Amniotic stem cell (primary cell): ENCODE measurements at places on chromosomes 16 and 17.

GRCh38 chr17:81470944-81471817 lies 41.4 kb downstream of the ACTG1 start:
- no peak for DNase-seq

GRCh38 chr17:39617446-39618245 lies 9.1 kb upstream of the PPP1R1B start:
- no peak for DNase-seq

DNA sequence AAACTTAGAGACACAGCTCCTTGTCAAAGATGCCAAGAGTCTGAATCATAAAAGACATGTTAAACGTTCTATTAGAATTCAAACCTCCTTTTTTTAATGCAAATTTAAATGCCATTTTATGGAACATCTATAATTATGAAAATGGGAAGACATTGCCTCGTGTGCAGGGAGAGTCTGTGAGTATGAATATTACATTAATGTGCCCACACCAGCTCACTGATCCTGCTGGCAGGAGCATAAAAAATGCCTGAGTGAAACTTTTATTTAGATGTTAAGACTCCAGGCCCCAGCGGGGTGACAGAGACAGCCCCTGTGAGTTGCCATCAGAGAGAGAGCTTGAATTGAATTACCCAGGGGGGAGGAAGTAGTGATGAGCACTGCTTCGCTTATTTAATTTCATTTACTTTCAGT lies 84.8 kb downstream of the SNX11 start:
- DNase-seq: no peak

GRCh38 chr16:47777220-47777619 lies 316.1 kb downstream of the PHKB start:
- DNase-seq: no peak

GRCh38 chr16:17017442-17017841 lies 453.3 kb downstream of the XYLT1 start:
- no peak for DNase-seq

GRCh38 chr17:7045492-7046126 lies 1.7 kb upstream of the SLC16A11 start:
- DNase-seq: peak; percentile 37

GRCh38 chr16:77775911-77776909 lies 12.2 kb upstream of the VAT1L start:
- no peak for DNase-seq

DNA sequence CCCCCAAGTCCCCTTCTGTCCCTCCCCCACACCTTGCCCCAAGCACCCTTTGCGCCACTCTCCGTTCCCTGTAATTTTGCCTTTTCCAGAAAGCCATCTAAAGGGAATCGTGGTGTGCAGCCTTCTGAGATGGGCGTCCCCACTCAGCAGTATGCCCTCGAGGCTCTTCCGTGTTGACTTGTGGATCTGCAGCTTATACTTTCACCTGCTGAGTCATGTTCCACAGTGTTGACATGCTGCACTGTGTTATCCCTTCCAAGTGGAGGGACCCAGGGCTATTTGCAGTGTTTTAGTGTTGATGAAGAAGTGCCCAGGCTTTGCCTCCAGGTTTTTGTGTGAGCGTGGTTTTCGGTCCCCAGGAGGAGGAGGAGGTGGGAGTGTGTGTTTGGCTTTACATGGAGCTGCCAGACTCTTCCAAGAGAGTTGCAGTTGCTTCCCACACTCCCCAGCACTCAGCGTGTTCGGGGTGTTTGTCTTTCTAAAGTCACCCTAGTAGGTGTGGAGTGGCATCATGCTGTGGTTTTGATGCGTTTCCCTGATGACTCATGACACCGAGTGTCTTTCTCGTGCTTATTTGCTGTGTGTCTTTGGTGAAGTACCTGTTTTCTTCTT lies 32.1 kb upstream of the JPT2 start:
- no peak for DNase-seq

GRCh38 chr17:18314059-18314730 lies 599 bp downstream of the TOP3A start:
- DNase-seq: no peak

DNA sequence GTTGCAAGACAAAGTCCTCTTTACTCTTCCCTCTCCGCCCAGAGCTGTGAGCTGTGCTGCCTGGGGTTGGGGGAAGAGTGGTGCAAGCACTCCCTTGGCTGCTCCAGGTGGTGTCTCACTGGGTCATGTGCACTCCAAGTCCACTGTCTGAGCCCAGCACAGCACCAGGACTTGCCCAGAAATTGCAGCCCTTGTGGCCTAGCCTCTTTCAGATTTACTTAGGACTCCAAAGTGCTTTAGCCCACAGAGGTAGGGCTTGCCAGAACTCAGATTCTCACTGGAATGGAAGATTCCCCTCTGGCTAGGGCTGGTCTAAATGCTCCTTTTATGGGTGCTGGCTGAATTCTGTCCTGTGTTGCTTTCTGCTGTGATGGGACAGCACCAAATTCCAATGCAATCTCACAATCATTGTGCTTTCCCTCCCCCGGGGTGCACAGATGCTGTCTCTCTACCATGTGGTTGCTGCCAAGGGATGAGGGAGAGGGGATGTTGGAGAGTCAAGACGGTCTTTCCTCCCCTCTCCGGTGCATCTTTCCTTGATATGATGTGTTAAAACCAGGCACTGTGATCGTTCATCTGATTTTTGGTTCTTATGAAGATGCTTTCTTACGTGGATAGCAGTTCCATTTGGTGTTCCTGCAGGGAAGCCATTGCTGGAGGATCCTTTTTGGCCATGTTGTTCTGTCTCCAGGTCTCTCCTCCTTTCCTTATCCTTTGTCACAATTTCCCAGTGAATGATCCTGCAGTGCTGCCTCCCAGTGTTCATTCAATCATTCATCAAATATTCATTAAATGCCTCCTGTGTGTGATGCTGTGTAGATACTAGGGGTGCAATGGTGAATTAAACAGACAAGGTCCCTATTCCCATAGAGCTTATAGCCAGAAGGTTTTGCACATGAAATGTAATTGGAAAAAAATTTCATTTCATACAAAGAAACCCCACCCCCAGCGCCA lies 216.3 kb downstream of the SPECC1 start:
- DNase-seq: no peak

DNA sequence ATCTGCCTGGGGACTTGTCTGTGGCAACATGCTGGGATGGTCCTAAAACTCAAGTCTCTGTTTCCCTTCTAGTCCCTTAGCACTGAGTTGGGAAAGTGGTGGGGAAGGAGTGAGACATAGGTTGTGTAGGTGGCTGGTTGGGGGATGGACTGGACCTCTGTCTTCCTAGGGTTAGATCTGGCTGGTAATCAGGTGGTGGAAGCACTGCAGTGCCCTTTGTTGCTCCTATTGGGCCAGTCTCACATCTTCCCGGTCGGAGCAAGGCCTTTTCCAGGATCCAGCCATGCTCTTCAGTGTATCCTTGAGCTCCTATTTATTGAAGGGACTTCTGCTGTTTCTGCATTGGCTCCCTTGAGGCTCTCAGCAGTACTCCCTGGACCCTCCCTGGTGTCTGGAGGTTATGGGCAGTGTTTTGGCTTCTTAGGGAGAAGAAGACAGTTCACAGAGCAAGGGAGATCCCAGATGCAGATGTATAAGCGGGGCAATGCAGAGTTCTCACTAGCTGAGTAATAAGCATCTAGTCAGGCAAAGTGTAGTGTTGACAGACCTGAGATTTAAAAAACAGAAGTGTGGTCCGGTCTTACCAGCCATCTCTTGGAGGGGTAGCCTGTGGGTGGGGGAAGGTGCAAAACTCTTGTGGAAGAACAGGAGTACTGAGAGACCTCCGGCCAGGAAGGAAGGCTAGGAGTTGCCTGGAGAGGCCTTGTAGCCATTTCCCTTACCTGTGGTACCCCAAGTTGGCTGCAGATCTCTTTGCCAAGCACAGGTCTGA lies 1.3 kb upstream of the NUTF2 start:
- DNase-seq: no peak

- DNase-seq: no peak
Observed at GRCh38 chr16:88706965-88707826, 893 bp downstream of the CTU2 start.

DNA sequence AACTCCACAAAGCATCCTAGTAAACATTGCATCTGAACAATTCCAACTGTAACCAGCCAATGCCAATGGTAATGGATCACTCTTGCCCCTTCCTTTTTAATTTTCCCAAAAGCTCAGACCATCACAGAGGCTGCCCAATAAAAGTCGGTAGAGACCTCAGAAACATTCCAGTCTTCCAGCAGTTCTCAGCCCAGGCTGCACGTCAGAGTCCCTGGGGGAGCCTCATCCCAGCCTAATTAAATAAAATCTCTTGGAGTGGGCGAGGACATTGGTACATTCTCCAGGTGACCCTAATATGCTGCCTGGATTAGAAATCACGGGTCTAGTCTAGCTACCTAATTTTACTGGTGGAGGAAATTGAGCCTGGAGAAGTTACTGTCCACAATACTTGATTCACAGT lies 117.1 kb upstream of the MYOCD start:
- DNase-seq: no peak

GRCh38 chr17:79842136-79842655 lies 3.0 kb upstream of the CBX4 start:
- DNase-seq: no peak

- no peak for DNase-seq
Observed at GRCh38 chr17:74480290-74480689, 13.9 kb downstream of the CD300A start.

- no peak for DNase-seq
Observed at GRCh38 chr16:31271621-31272190, 11.9 kb downstream of the ITGAM start.

DNA sequence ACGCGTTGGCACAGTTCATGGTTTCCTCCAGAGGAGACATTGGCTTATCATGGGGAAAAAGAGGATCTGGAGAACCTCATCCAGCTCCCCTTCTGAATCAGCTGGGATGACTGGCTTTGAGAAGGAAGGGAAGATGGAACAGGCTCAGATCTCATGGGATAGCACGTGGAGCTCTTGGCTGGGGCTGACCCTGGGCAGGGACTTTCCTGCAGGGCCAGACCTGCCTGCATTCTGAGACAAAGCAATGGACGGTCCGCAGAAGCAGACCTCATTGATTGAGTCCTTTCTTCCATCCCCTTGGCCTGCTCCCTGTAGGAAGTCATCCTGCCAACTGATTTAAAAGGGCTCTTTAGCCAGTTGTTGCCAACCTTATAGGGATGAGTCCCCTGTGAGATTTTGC lies 26.2 kb downstream of the PLCD3 start:
- no peak for DNase-seq

DNA sequence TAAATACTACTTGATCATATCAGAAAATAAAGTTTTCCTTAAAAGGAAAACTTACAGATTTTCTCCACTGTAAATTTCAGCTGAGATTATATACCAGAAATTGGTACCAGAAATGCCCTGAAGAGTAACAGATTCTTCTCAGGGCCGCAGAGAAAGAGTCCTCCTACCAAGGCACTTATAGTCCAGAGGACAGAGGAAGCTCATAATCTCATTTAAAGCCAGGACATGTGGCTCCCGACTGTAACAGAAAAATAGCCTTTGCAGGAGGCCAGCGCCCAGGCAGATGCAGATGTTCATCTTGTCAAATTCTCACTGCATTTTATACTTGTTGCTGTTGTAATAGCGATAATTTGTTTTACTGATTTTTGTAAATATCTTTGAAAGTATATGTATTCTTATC lies 43.7 kb downstream of the TNRC6C start:
- DNase-seq: no peak

- DNase-seq: no peak
Observed at GRCh38 chr16:20310421-20311395, 16.6 kb downstream of the GP2 start.

- DNase-seq: no peak
Observed at GRCh38 chr17:238071-238963, 56.9 kb upstream of the DOC2B start.

DNA sequence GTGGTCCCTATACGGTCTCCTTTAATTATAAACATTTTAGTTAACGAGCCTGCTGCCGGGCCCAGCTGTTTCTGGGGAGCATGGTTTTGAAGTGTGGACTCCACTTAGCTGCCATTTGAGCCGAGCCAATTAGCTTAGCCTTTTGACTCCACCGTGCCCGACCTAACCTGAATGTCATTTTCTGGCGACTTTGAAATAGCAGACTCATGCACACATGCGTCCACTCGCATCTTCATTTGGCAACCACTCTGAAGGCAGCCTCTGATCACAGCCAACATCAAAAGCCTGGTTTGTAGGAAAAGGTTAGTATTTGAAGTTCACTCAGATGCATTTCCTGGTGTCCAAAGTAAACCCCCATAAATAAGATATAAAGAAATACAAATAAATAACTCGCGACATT lies 16.8 kb downstream of the AXIN2 start:
- DNase-seq: no peak

GRCh38 chr16:51154271-51155171 lies 3.5 kb upstream of the SALL1 start:
- DNase-seq: no peak

GRCh38 chr16:19135201-19135842 lies 21.6 kb downstream of the ITPRIPL2 start:
- no peak for DNase-seq

GRCh38 chr16:55828680-55829079 lies 4.2 kb downstream of the CES1 start:
- DNase-seq: no peak

- no peak for DNase-seq
Observed at GRCh38 chr16:81905277-81905676, 106.0 kb downstream of the SDR42E1 start.

- DNase-seq: no peak
Observed at GRCh38 chr17:76579281-76579680, 6.4 kb downstream of the ST6GALNAC2 start.

DNA sequence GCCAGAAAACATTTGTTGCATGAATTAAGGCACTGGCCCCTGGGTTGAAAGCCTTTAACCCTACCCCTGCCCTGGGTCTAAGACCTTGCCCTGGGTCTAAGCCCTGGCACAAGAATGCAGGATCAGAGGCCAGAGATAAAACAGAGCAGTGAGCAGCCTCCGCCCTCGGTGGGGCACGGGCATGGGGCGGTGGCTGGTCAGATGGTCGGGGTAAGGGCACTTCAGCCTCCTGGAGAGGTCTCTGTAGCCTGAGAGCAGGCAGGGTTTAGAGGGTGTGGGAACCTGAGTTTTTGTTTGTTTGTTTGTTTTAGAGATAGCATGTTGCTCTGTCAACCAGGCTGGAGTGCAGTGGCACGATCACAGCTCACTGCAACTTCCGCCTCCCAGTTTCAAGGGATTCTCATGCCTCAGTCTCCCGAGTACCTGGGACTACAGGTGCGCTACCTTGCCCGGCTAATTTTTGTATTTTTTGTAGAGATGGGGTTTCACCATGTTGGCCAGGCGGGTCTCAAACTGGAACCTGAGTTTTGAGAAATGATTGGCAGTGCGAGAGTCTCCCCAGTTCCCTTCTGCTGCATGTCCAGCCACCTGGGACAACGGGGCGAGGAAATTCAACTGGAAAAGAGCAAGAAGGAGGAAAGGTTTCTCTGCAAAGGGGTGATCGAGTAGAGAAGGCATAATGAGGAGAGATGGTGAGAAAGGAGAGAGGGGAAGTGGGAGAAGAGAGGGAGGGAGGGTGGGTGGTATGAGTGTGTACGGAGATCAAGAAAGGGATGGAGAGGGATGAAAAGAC lies 27.7 kb downstream of the TNS4 start:
- DNase-seq: no peak

GRCh38 chr16:50887500-50888298 lies 145.8 kb downstream of the CYLD start:
- no peak for DNase-seq
